Calu3 (cell line): ENCODE measurements at places on chromosomes 5 and 9.

GRCh38 chr5:94402096-94402495, 216.3 kb downstream of the KIAA0825 start:
- no peak for DNase-seq

- no peak for DNase-seq
These were observed 69.6 kb upstream of the PJA2 start for GRCh38 chr5:109479260-109479860.

DNA sequence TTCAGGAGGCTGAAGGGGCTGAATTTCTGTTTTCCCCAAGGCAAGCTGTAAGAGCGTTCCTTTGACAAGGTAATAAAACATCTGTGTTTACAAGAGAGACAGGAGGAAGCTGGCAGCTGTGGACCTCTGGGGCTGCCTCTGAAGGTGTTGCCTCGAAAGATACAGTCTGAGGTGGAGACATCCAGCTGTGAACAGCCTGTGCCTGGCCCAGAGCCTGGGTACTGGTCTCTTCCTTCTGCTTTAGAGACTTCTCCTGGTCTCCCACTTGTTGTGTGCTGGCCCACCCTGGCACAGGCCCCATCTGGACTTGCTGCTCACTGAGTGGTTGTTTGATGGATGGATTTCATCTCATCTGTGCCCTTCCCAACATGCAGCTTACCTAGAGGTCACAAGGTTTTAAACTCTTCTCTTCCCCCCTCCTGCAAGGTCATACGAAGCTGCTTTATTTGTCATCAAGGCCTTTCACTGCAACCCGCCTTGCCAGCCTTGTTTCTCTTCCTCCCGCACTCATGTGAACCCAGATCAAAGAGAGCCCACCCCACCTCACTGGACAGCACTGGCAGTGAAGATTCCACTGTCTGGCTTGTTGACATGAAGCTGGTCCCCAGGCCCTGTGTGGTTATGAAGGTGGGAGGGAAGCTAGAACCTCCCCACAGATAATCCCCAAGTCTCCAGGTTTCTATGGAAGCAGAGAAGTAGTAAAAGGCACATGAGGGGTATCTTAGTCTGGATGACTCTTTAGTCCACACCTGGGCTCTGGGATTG, 35.0 kb upstream of the ALDH1B1 start:
- DNase-seq, result no peak

DNA sequence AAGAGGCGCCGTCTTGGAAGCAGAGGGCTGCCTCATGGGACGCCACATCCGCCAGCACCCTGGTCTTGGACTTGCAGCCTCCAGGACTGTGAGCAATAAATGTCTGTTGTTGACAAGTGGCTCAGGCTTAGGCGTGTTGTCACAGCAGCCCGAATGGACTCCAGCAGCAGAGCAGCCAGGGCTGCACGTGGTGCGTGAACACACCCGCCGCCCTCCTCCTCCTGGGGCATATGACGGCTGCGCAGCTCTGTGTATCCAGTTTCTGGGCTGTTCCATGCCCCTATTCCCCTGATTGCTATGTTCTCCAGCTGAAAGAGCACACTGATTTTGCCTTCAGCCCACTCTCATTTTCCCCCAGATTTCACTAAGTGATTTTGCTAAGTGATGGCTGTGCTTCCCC, 36.0 kb upstream of the CLPTM1L start:
- DNase-seq, result no peak

DNA sequence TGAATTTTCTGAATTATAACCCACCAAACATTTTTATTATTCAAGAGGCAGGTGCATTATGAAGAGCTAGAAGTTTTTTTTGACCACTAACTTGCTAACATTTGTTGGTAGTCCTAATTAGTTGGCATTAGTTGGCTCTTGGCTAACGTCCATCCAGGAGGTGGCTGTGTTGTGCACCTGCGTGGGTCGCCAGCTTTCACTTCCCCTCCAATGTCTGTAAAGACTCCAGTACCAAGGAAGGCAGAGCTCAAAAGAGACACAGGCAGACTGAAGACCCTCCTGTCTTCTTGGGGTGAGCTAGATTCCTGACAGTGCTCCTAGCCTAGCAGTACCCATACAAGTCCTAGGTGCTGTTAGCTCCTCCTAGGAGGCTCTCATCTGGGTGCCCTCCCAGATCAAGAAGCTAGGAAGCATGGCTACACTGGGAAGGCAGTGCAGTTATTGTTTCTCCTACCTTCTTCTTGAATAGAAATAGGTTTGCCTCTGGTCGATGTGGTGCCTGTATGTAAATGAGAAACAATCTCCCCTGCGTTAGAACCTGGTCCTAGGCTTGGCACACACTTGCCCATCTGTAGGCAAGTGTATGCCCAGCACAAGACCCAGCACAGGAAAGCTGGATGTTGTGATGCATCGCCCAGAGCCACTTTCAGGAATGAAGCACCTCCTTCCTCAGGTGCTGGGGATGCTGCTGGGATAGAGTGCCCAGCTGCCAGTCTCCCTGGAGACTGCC, 190.9 kb downstream of the ICE1 start:
- no peak for DNase-seq
